ENCODE measurements at places on chromosomes 16 and 17.

DNA sequence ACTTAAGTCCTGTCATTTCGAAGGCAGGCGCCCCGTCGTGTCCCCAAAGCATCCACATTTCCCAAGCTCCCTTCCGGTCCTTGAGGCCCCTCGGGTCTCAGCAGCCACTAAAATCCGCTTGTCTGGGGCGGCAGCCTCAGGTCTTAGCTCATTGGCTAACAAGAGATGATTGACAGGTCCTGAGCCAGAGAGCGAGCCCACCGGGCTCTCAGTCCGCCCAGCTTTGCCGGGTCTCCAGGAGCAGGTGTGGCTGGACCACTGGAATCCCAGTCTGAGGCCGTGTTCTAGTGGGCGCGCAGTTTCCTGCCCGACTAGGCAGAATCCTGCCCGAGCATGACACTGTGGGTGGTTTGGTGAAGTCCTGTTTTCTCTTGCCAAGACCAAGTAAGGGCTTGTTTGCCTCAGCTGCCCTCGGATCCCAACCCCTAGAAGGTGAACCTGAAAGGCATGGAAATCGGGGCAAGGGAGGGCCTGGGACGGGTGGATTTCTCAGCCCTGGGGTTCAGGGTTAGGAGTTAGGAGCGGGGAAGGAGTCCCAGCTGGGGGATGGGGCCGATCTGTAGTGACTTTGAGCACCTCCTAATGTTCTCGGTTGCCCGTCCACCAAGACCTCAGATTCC is 42.8 kb downstream of the MRC2 start:
- no peak for DNase-seq

- DNase-seq: no peak
Measured at GRCh38 chr17:38498353-38498752, 70.1 kb downstream of the ARHGAP23 start.

DNA sequence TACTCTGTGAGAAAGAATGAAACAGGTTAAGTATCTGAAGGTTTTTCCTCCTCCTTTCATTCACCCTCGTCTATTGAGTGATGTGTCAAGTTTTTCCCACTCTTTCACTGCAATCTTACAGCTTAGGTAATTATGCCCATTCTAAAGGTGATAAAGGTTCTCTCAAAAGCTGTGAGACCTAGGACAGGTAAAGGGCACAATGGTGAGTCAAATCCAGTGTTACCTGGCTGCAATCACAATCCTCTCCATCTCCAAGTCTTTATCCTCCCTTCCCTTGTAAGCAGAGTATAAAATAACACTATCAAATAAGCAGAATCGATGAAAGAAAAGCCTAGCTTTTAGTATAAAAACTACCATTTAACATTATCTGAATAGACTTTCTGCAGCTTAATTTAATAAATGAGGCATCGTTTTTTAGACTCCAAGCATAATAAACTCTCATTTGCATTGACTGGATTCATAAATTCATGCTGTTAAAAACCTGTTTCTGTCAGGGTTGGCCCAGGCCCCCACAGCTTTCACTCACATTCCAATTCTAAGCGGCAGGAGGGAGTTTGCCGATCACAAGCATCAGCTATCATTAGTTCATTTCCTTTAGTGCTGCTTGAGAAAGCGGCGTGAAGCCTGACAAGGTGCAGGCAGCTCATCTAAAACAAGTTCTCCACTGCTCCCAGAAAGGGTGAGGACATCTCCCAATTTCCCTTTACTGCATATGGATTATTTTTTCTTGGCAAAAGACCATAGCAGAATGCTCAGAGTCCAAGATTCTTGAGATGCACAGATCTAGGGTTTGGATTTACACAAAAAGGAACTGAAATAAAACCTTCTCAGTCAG is 67.8 kb downstream of the CDH8 start:
- DNase-seq: no peak

DNA sequence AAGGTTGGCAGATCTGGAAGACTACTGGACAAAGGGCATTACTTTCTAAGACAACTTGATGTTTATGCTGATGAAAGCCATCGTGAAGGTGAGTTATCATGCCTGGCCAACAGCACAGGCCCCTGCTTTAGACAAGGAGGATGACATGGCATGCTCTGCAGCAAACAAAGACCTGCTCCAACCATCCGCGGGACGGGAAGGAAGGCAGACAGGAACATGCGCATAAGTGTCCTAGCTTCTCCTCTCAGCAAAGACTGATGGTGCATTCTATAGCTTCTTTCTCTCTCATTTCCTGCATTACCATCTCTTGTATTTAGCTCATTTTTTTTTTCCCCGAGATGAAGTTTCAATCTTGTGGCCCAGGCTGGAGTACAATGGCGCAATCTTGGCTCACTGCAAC is 5.4 kb downstream of the NPLOC4 start:
- no peak for DNase-seq

DNA sequence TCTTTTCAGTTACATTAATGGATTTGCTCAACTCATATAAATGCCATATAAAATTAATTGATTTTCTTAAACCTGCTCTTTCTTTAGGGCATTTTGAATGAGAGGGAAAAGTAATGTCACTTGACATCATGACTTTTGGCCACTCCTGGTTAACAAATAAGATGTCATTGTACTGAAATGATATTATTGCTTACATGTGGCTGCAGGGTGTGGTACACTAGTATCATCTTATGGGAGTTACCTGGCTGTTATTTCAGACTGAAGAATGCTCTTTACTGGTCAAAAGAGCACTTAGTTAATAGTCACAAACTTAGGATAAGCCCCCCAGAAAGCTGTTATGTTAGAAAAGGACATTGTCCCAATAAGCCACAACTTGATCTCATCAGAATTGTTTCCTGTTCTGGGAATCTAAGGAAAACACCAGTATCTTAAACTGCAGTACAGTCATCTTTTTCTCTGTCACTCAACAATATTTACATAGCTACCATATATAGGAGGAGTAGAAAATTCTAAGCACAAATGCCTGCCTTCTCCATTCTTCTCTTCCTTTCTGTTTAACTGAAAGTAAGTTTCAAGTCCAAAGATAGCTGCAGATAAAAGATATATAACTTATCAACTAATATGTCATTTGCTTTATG is 53.9 kb upstream of the MRC2 start:
- no peak for DNase-seq

DNA sequence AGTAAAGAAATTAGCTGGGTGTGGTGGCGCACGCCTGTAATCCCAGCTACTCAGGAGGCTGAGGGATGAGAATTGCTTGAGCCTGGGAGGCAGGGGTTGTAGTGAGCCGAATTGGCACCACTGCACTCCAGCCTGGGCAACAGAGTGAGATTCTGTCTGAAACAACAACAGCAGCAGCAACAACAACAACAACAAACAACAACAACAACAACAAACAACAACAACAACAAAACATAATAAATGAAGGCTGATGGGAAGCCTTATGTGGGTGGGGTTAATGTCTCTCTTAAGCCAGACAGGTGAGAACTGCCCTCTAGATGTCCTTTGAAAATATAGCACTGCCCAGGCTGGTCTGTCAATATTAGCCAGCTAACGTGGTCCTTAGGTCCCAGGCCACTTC is 107.3 kb downstream of the MSI2 start:
- no peak for DNase-seq

DNA sequence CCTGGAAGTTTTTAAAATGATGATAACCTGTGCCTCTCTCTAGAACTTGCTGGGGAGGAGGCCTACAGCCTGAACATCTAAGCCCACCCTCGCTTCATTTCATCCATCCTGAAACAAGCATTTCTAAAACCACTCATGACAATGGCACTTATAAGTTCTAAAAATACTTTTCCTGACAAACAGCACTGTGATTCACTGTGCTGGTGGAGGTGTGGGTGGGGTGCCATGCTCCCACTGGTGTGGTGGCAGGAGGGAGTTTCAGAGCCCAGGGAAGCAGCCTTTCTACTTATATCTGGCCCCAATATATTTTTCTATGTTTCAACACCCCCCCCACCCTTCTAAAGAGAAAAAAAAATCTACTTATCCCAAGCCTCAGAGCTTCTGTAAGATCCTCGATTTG is 52.6 kb downstream of the RAB11FIP4 start:
- no peak for DNase-seq

- no peak for DNase-seq
Measured at GRCh38 chr17:70956726-70957125, 787.4 kb downstream of the KCNJ2 start.

- DNase-seq: no peak
Measured at GRCh38 chr16:30925632-30925987, 2.2 kb downstream of the FBXL19 start.

- DNase-seq: no peak
Measured at GRCh38 chr17:41731836-41732235, 2.6 kb downstream of the HAP1 start.

GRCh38 chr17:49820773-49821172 is 27.1 kb downstream of the TAC4 start:
- no peak for DNase-seq

DNA sequence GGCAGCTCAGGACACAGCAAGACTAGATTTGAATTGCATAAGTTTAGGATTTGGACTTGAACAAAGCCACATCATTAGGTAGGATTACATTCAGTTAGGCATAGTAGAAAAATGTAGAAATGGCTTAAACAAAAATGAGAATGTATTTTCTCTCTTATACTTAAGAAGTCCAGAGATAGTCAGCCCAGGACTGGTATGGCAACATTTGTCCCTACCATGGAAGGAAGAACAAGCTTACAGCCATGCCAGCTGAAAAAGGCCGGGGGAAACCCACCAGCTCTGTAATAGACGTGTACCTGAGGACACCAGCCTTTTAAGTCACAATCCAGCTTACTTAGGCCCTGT is 11.2 kb upstream of the TMIGD1 start:
- no peak for DNase-seq

DNA sequence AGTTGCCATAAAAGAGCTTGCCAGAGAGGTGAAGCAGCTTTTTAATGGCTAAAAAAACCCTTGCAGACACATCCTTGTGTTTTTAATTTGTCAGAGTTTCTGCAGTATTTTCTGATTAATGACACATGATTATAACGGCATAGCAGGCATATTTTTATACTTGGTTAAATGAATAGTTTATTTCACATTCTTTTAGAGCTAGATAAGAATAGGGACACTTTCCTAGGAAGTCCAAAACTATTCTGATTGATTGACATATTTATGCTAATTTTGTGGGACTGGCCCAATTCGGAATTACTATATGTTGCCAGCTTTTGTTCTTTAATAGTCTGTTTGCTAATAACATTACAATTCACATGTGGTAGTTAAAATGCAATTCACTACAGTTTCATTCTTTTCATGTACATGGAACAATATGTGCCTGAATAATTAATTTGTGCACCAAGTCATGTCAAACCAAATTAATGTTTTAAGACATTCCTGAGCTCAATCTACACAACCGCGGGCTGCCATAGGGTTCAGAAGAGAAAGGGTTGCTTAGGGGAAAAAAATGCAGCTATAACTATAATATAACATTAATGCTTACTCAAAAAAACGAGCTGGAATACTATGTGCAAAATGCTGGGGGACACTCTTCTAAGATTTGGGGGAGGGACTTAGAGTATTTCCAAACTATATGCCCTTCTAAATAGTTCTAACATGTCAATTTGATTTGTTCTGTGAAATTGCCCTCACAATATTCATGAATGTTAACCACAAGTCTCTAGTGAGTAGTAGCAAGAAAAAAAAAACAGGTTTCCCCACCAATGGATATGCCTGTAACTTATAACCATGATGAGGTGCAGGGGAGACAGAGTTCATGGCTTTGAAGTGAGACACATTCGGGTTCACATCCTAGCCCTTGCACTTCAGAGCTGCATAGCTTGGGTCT is 305.4 kb downstream of the CEP112 start:
- DNase-seq: no peak

- DNase-seq: no peak
Measured at GRCh38 chr17:72942579-72942978, 149.9 kb downstream of the SLC39A11 start.

GRCh38 chr16:85819245-85819644 is 19.8 kb downstream of the COX4I1 start:
- DNase-seq: peak; percentile 96

GRCh38 chr17:79997011-79997660 is 38.5 kb downstream of the TBC1D16 start:
- DNase-seq: peak; percentile 79

DNA sequence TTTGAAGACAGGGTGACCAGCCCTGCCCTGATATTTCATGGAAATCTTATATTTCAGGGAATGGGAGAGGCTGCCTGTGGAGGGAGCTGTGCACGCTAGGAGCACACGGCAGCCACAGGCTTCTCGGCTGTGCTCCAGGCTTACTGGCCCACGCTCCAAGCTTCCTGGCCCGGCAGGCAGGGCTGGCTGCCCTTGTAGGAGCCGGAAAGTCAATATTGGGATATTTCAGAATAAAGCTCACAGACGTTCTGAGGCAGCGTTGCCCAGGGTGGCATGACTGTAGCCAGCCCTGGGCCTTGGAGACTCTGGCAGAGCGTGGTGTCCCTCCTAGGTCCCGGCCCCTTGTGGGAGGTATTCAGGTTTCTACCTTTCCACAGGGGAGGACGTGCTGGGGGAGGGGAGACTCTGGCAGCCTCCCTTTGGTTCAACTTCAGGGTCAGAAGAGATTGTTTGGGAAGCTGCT is 95.6 kb downstream of the NPIPB11 start:
- DNase-seq: no peak

- peak; percentile 35 for DNase-seq
Measured at GRCh38 chr16:50467943-50468748, 80.0 kb upstream of the NKD1 start.

DNA sequence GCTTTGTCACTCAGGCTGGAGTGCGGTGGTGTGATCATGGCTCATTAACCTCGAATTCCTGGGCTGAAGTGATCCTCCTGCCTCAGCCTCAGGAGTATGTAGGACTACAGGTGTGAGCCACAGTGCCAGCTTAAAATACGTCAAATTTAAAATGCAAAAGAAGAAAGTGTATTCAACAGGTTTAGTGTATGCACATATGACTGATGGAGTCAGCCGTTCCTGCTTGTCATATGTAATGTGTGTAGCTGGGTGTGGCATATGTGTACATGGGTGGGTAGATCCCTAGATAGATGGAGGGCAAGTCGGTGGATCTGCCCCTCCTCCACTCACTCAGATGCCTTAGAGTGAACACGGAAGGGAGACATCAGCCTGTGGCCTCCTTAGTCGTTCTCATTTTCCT is 111.0 kb downstream of the RPTOR start:
- DNase-seq: no peak

DNA sequence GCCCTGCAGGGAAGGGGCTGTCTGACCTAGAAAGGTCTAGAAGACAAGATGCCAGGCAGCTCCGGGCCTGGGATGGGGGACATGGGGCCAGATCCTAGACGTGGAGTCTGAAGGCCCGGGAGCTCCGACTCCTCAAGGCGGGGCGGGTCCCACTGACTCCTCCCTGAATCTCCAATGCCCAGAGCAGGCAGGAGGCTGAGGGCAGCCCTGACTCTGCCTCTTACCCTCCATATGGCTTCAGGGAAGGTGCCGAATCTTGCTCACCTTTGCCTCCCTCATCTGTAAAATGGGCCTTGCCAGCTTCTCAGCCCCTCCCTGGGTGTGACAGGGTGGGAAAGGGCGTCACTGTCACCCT is 14.8 kb downstream of the VASN start:
- DNase-seq: no peak

DNA sequence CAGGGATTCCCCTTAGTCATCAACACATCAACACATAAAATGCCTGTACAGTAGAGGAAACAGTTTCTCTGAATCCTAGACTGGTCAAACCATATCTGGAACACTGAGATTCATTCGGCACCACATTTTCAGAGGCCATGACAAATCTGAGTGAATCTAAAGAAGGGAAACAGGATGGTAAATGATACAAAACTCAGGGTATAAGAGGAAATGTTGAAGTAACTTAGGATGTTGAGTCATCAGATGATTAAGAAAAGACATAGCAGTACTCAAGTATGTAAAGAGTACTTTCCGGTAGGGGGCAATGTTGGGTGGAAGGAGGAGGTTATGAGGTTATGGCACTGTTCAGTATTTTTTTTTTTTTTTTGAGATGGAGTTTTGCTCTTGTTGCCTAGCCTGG is 358.5 kb upstream of the PMFBP1 start:
- DNase-seq: no peak

GRCh38 chr17:19310151-19310550 is 52.4 kb downstream of the B9D1 start:
- DNase-seq: no peak

All from stimulated activated CD8-positive, alpha-beta memory T cell treated with anti-CD3 and anti-CD28 coated beads, Interleukin-4, amount 100 ng/mL, for 48 hours (primary cell).